ENCODE measurements at places on chromosomes 16 and 17.
A peak's percentile ranks its signal among the peaks of the same experiment; 100 is the strongest.

DNA sequence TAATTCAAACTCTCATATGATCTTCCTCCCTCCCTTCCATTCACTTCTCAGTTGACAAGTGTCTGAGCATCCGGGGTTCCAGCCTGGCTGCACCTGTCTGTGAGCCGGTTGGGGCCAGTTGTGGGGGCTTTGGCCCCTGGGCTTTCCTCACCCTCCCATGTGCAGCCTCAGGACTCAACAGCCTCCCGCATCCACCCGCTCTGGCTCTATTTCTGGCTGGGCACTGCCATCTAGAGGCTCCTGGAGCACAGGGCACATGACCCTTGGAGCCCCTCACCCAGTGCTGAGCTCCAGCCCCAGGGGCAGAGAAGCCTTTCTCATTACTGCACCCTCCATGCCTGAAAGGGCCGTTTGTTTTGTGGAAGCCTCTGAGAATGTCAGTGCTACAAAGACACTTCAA is 43.3 kb downstream of the HAPSTR1 start:
- peak; percentile 42 for DNase-seq

GRCh38 chr16:677316-678190 is 2.1 kb downstream of the RHBDL1 start:
- DNase-seq = no peak

DNA sequence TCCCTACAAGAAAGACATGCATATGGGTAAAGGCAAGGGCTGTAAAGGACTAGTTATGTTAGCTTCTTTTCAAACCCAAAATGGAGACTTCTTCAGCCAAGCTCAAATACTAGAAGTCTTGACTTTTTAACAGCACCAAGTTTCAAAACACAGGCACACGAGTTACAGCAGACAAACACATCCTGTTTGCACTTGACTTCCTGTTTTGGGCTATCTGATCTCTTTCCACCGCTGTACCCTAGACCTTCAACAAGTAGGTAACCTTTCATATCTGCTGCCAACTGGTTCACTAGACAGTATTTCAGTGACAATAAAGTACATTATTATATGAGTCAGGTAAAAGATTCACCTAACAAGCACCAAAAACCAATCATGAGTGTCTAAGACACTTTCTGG is 12.3 kb downstream of the RFFL start:
- no peak for DNase-seq

GRCh38 chr16:15641753-15642556 is 999 bp downstream of the MARF1 start:
- peak; percentile 20 for DNase-seq

DNA sequence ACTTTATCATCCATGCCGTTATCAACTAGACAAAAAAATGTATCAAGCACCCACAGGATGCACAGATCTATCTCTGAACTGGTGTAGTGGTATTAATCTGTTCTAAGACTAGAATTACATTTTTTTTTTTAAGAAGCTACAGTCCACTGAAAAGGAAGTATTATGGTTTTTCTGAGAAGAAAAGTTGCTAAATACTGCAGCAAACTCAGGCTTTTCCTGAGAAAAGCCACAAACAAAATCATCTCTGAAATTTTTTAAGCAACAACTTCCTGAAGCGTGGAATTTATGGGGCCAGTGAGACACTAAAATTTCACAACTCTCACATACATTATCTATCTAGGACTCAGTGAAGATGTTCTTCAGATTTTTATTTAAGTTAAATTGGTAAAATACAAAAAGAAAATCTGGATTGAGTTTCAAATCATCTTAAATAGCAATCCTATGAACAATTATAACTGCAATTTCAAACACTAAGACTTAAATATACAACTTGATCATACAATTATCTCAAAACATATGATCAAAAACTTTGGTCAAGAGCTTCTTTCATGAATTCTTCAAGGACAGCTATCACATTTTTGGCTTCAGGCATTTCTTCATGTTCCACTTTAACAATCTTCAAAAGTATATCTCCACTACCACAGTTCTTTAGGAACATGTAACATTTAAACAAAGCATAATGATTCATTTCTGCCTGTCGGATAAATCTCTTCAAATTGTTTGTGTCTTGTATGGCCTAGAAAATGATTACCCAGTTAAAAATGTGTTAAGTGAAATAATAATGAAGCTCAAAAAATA is 10.5 kb downstream of the C17orf75 start:
- no peak for DNase-seq

DNA sequence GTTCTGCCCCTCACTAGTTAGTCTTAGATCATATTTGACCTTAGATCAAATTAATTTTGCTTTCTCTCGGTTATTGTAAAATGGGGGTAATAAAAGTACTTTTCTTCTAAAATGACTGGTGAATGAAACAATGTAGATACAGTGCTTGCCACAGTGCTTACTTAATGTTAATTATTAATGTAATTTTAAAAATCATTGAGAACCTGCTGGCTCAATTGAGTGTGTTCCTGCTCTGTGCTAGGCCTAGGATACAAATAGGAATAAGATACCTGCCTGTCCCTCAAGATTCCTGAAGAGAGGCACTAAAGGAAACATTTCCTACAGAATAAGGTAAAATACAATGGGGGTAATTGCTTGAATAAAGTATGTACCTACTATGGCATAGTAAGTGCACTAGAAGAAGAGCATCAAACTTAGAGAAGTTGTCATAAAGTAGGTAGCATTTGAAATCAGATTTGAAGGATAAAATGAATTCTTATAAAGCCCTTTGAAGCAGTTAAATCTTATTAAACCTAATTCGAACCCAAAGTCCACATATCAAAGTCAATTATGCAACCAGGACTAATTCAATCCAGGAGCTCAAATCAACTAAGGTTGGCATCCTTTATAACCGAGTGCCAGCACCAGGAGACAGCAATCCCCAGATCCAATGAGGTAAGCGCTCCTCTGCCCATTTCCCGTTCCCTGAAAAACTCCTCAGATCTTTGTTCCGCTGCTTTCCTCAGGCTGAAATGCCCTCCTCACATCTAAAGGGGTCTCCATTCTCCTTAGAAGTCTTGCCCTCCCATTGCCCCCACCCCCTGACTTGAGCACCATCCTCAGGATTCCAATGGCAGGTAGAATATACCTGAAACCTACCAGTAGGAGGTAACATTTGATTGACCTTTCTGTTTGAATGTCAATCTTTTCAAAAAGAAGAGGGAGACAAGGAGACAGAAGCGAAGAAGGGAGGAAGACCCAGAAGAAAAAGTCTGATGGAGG is 2.4 kb upstream of the MED13 start:
- DNase-seq = no peak

DNA sequence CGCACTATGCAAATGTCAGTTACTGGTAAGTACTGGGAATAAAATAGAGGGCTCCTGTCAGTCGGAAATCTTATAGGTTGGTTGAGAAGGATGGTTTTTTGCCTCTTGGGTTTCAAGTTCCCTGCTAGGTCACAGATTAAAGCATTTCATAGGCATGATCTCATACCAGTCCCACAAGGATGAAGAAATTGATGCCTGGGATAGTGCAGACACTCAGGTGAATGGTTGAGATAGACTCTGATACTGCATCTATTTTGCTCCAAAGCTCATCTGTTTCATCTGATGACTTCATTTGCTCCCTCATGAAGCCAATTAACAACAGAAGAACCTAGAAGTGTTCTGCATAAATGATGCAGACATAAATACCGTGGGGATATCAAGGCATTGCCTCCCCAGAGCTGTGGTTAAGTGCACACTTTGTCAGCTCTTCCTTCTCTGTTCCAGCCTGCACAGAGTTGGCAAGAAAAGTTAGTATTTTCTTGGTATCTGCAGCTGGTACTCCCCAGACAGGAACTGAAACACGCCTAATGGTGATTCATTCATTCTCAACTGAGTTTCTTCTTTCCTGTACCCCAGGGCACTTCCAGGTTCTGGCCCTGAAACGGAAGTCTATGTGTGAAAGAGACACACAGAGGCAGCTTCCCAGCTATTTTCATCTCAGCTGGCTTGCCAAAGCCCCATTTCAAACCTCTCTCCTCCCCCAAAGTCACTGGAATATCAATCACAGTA is 418.3 kb upstream of the SALL1 start:
- no peak for DNase-seq

GRCh38 chr17:6775871-6776405 is at the start of gene FBXO39:
Gene FBXO39 (plus strand): TSS chr17:6776215. CDS start chr17:6779869, 3,654 bp downstream.
- no peak for DNase-seq

DNA sequence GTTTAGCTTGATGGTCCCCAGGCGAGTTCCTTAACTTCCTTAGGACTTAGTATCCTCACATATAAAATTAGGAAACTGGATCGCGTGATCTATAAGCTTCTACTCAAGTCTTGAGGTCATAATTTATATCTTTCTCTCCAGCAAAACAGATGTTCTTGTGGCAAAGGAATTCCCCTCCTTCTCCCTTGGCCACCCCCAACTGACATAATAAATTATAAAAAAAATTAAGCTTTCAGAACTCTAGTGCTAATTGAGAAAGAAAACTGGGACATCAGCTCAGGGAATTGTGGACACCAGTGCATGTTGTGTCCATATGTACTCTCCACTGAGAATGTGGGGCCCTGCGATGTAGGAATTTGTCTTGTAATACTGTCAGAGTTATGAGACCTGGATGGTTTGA is 13.5 kb downstream of the GNAO1 start:
- no peak for DNase-seq

DNA sequence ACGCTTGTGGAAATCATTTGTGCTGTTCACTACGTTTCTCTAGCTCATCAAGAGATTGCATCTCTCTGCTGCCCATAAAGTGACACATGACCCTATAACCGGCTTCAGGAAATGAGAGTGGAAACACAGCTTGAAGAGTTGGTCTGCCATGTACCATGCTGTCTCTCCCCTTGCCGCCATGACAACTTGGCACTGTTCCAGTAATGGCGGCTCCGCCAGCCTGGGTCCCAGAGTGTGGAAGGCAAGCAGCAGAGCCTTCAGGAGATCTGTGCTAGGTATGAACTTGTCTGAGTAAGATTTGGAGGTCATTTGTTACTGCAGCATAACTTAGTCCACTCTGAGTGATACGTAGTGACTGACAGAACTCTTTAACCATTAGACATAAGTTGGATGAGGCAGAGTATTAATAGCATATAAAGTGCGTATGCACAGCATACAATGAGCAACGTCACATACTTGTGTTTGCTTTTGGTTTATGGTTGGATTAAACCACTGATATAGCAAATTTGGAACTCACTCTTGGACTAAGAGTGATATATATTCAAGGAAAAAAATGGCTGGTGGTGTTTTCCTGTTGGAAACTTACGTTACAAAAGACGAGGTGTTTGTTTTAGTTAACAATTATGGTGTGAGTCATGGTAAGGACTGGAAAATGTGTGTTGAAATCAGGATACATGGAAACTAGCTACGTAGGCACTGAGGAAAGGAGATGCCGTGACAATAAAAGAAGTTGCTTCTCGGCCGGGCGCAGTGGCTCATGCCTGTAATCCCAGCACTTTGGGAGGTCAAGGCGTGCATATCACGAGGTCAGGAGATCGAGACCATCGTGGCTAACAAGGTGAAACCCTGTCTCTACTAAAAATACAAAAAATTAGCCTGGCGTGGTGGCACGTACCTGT is 24.4 kb upstream of the PMP22 start:
- DNase-seq = no peak

GRCh38 chr16:12771341-12771798 is 32.3 kb downstream of the CPPED1 start:
- DNase-seq = no peak

GRCh38 chr17:78140169-78141051 is 5.8 kb upstream of the C17orf99 start:
- peak; percentile 98 for DNase-seq

DNA sequence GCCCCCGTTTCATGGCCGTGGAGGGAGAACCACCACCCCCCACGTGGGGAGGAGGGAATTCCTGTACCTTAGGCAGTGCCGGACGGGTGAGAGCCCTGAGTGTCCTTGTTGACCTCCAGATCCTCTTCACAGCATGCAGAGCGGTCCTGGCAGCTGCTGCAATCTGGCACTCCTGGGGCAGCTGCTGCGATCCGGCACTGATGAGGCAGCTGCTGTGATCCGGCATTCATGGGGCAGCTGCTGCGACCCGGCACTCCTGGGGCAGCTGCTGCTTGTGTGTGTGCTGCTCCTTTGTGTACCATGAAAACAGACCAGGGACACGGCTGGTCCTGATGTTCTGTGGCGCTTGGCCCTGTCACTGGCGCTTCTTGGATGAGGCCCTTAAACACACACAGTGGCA is 12.8 kb downstream of the ZNF778 start:
- DNase-seq = no peak

- no peak for DNase-seq
Measured at GRCh38 chr17:9828296-9829295, 2.9 kb downstream of the GLP2R start.

DNA sequence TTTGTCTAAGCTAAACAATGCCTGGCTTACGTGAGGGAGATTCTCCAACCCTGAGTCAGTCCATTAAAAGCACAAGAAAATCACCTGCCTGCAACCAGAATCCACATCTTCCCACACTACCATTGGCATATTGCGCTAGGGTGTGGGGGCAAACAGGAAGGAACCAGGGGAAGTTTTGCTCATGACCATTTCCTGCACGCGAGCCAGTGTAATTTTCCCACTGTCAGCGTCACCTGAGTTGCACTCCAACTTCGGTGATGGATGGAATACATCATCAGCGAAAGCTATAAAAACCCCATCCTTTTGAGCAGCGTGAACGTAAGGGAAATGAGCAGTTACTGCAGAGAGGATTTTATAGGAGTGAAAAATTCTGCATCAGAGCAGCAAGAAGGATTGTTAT is 167.9 kb upstream of the NOL11 start:
- DNase-seq = no peak

- DNase-seq = no peak
Measured at GRCh38 chr16:3149193-3149530, 14.3 kb downstream of the ZNF213 start.

- DNase-seq = no peak
Measured at GRCh38 chr16:69431948-69432468, 7.6 kb downstream of the CYB5B start.

- DNase-seq = no peak
Measured at GRCh38 chr17:68391561-68392268, 65.6 kb downstream of the WIPI1 start.

GRCh38 chr16:86566966-86567700 is 504 bp downstream of the FOXC2 start:
- no peak for DNase-seq

DNA sequence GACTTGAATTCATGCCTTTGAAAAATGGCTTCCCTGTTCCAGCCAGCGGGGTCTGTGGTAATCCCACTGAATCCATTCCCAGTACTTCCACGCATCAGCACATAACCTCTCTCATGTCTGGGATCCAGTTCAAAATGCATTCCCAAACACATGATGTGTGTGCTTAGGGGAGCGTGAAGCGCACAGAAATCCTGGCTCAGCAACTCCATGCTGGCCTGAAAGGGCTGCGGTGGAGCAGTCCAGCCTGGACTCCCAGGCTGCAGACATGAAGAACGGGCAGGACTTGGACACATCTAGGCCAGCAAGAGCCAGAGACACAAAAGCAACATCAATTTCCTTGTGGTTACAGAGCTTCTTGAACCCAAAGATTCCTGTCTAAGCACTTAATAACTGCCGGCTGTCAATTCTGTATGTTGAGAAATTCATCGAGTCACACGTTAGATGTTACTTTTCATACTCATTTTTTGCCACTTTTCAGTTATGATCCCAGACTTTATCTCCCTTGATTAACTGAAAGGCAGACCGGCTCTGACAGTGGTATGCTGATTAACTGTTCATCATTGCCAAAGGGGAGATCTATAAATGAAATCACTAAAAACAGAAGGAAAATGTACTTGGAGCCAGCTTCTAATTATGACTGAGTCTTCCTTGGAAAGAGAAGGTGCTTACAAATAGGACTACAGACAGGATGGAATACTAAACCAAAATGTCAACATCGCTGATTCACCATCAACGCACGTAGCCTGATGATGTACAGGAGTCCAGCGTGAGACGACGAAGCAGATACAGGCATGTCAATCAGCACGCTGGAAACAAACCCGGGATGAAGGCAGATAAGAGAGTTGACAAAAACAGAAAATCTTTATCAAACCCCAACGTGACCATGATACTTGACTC is 23.0 kb downstream of the NSMCE1 start:
- DNase-seq = peak; percentile 16

Data from hematopoietic multipotent progenitor cell treated with erythropoietin and hydrocortisone succinate and interleukin-3 and kit ligand, for 15 days (in vitro differentiated cells).